ENCODE measurements at places on chromosomes 7 and 10. TPM values are rescaled to one million over a fixed set of nuclear protein-coding genes. Genes with fewer than 3 reads are reported as not detected.

Gene PARD3
- total RNA-seq: 56.2 TPM

Gene SCART1
- 0.86 TPM for total RNA-seq

Gene COL26A1
- not detected for total RNA-seq

Gene DOCK4
- total RNA-seq: 365 TPM

Gene TFEC
- total RNA-seq: 29.1 TPM
